ENCODE measurements at places on chromosomes 16 and 17. TPM values are rescaled to one million over a fixed set of nuclear protein-coding genes. Genes with fewer than 3 reads are reported as not detected.

The TBC1D3H gene
- total RNA-seq, result not detected

The ANKFN1 gene
- total RNA-seq, result 4.3 TPM

The KCNH4 gene
- total RNA-seq, result 0.09 TPM

The ENPP7 gene
- 0.18 TPM for total RNA-seq

The DNAH9 gene
- 22.3 TPM for total RNA-seq

The TMC8 gene
- total RNA-seq, result 33.8 TPM

The BRIP1 gene
- total RNA-seq, result 0.83 TPM

The PPM1E gene
- total RNA-seq, result 0.30 TPM

The ACSM2A gene
- not detected for total RNA-seq

DNA sequence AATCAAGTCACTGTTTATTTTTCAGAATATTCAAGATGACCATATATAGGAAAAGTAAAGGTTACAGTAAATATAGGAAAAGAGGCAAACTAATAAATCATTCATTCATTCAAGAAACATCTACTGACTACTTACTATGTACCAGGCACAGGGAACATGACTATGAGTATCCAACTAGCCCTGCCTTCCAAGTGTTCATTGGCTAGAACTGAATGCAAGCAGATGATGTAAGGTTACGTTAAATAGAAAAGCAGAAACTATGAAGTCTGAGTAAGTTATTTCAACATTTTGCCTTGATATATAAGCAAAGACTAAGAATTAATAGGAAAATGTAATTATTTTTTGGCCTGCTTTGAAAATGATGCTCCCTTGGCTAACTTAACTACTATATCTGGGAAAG, 36.7 kb downstream of the SPAG9 start:
- no peak overlapping the region for H3K27ac ChIP-seq
- H3K4me1 ChIP-seq, result peaks cover 37% of the 10 kb centered on the region
- H3K4me3 ChIP-seq, result no peak overlapping the region
- peaks cover 16% of the 10 kb centered on the region for H3K36me3 ChIP-seq
- H3K27me3 ChIP-seq, result no peaks in the 10 kb centered on the region

DNA sequence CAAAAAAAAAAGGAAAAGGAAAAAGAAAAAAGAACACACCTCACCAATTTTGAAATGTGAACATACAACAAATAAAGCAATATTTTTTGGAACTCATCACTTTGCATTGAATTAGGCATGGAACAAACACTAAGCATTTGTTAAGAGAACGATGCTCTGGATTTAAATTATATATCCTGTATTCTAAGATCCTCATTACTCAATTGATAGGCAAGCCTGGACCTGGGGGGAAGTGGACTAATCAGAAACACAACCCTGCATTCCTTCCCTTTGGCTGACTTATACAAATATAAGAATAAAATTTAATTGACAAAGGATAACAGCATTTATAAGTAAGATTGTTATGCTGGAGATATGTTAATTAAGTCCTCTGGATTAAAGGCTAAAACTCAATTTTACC, 2.2 kb downstream of the GJC1 start:
- peaks cover 13% of the 10 kb centered on the region for H3K4me1 ChIP-seq
- H3K4me3 ChIP-seq, result peak overlapping the region; percentile 55
- peaks cover 76% of the 10 kb centered on the region for H3K27me3 ChIP-seq
- no peaks in the 10 kb centered on the region for H3K36me3 ChIP-seq
- no peak for DNase-seq

GRCh38 chr17:64739316-64740058, 77.4 kb upstream of the SMURF2 start:
- H3K36me3 ChIP-seq, result no peaks in the 10 kb centered on the region
- H3K27ac ChIP-seq, result peak overlapping the region; percentile 64
- DNase-seq, result no peak
- H3K4me1 ChIP-seq, result peaks cover 41% of the 10 kb centered on the region
- H3K4me3 ChIP-seq, result no peak overlapping the region
- H3K27me3 ChIP-seq, result no peaks in the 10 kb centered on the region

- no peak overlapping the region for H3K27ac ChIP-seq
- H3K36me3 ChIP-seq, result no peaks in the 10 kb centered on the region
- DNase-seq, result peak; percentile 11
- H3K4me3 ChIP-seq, result no peak overlapping the region
- no peaks in the 10 kb centered on the region for H3K27me3 ChIP-seq
These were observed 107.5 kb downstream of the METRNL start for GRCh38 chr17:83186751-83187421.

- H3K4me3 ChIP-seq, result no peak overlapping the region
- H3K36me3 ChIP-seq, result no peaks in the 10 kb centered on the region
- H3K27me3 ChIP-seq, result no peaks in the 10 kb centered on the region
- no peak overlapping the region for H3K27ac ChIP-seq
- H3K4me1 ChIP-seq, result no peaks in the 10 kb centered on the region
- DNase-seq, result no peak
These were observed 23.9 kb downstream of the PITPNM3 start for GRCh38 chr17:6532441-6532885.

DNA sequence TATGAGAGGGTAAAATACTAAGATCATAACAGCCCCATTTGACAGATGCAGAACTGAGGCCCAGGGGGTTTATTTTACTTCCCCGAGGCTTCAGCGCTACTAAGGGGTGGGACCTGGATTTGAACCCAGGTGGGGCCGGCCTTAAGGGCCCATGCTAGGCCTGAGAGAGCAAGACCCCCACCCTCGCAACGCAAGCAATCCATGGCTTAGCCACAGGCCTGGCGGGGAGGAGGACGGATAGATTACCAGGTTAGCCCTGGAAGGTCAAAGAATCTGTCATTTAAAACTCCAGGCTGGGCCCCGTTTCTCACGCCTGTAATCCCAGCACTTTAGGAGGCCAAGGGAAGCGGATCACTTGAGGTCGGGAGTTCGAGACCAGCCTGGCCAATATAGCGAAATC, 1.9 kb upstream of the CDH3 start:
- H3K4me1 ChIP-seq, result peaks cover 28% of the 10 kb centered on the region
- DNase-seq, result no peak
- H3K27me3 ChIP-seq, result peaks cover 62% of the 10 kb centered on the region
- no peaks in the 10 kb centered on the region for H3K36me3 ChIP-seq
- no peak overlapping the region for H3K27ac ChIP-seq
- no peak overlapping the region for H3K4me3 ChIP-seq

- H3K4me3 ChIP-seq, result no peak overlapping the region
- peaks cover 4% of the 10 kb centered on the region for H3K27me3 ChIP-seq
- peaks cover 19% of the 10 kb centered on the region for H3K4me1 ChIP-seq
- DNase-seq, result no peak
- H3K27ac ChIP-seq, result no peak overlapping the region
These were observed 48.5 kb downstream of the CBFA2T3 start for GRCh38 chr16:88928405-88929090.

DNA sequence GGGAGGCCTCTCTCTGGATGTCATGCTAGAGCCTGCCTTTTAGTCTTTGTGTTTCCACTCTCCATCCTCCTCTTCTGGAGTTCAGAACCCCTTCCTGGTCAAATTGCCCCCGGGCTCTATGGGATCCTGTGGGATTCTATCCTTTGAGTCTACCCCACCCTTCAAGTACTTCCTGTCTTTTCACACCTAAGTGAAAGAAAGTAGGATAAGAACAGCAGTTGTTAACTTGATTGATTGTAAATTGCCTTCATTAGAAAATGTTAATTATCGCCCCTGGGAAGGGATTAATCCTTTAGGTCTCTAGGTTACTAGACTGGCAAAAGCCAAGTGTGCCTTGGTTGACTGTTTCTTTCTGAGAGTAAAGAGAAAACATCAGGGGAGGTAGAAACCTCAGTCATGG, 30.1 kb downstream of the PRKCB start:
- H3K36me3 ChIP-seq, result no peaks in the 10 kb centered on the region
- H3K27me3 ChIP-seq, result no peaks in the 10 kb centered on the region
- peaks cover 22% of the 10 kb centered on the region for H3K4me1 ChIP-seq
- no peak overlapping the region for H3K27ac ChIP-seq

DNA sequence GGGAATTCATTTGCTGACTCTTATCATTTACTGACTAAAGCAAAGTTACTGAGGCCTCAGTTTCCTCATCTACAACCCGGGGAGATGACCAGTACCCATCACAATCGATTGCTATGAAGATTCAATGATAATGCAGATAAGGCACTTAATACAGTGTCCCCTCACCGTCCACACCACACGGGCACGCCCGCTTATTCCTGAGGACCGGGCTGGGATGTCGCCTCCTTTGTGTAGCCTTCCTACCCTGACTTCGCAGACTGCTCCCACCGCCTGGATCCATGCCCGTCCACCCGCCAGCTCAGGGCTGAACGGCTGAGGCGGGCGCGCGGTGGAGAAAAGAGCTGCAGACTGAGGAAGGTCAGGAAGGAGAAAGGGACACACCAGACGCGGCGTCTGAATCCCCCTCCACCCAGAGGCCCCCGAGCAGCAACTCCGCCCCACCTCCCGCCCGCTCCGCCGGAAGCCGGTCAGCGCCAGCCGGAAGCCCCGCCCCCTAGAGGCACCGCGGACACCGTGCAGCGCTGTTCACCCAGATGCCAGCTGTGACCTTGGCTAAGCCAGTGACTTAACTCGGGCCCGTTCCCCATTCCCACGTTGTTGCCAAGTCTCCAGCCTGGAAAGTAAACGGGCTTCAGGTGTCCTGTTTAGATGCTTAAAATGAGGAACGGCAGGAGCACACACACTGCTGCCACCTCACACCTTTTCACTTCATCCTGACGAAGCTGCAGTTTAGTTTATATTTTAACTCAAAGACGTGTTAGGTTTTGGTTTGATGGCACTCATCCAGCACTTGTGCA, at the start of gene KRABD2:
TSS of gene KRABD2 (minus strand) at position 434 of the 797 bp plus-strand sequence.
- H3K27ac ChIP-seq, result peak within 1 kb of the TSS; percentile 88
- H3K4me3 ChIP-seq, result peak within 1 kb of the TSS; percentile 89
- H3K27me3 ChIP-seq, result no peaks in the 10 kb centered on the region

DNA sequence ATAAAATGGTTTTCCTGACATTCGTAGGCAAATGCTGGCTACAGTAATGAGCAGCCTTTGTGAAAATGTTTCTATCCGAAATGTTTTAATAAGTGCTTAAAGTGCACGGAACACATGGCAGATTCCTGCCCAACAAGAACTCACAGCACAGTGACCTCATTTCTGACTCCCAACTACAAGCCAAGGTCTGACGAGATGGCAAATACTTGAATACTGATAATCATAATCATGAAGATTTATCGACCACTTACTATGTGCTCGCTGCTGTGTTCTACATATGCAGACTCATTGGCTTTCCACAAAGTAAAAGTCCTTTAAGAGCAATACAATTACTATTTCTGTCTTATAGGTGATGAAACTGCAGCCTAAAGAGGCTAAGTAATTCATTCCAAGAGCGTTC, 238.1 kb upstream of the CDH5 start:
- peak overlapping the region; percentile 46 for H3K27ac ChIP-seq
- H3K4me1 ChIP-seq, result no peaks in the 10 kb centered on the region
- H3K36me3 ChIP-seq, result no peaks in the 10 kb centered on the region
- H3K27me3 ChIP-seq, result peaks cover 31% of the 10 kb centered on the region
- no peak for DNase-seq

GRCh38 chr16:83258366-83258928, 549.3 kb upstream of the HSBP1 start:
- no peaks in the 10 kb centered on the region for H3K27me3 ChIP-seq
- H3K4me1 ChIP-seq, result no peaks in the 10 kb centered on the region
- no peak overlapping the region for H3K4me3 ChIP-seq
- no peak overlapping the region for H3K27ac ChIP-seq
- H3K36me3 ChIP-seq, result no peaks in the 10 kb centered on the region
- no peak for DNase-seq

DNA sequence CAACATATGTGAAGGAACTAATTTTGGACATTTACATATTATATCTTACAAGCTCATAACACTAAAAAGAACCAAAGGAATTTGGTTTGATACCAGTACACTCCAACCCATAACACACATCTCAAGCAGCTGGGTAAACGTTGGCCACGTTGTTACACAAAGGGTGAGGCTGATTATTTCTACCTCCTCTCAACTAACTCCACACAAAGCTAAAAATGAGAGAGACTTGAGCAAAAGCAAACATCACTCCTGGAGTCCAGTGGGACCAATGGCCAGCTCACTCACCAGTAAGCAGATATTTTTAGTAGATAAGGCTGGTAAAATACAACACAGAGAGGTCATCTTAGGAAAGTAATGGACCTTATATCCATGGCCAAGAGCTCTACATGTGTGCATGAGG, 207.6 kb downstream of the MRTFB start:
- no peak overlapping the region for H3K4me3 ChIP-seq
- H3K27ac ChIP-seq, result no peak overlapping the region
- H3K4me1 ChIP-seq, result no peaks in the 10 kb centered on the region
- no peak for DNase-seq
- H3K27me3 ChIP-seq, result no peaks in the 10 kb centered on the region
- H3K36me3 ChIP-seq, result no peaks in the 10 kb centered on the region

DNA sequence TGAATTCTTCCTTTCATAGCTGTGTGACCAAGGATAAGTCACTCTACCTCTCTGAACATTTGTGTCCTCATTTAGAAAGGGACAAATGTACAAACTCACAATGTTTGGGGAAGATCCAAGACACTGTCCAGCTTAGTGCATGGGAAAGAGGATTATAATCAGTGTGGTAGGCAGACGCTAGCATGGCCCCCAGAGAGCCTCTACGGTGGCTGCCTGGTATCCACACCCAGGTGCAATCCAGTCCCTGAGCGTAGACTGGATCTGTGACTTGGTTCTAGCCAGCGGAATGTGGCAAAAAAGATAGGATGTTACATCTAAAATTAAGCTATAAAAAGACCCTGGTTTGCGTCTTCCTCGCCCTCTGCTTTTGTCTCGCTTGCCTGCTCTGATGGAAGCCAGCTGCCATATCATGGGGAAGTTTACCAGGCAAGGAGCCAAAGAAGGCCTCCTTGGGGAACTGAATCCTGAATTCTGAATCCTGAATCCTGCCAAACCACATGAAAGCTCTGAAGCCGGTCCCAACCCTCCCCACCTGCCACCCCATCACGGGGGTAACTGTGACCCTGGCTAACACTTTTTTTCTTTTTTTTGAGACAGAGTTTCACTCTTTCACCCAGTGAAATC, 51.7 kb downstream of the PLXDC1 start:
- H3K4me1 ChIP-seq, result peaks cover 43% of the 10 kb centered on the region
- H3K27ac ChIP-seq, result peak overlapping the region; percentile 49
- no peaks in the 10 kb centered on the region for H3K27me3 ChIP-seq
- DNase-seq, result no peak
- no peak overlapping the region for H3K4me3 ChIP-seq
- no peaks in the 10 kb centered on the region for H3K36me3 ChIP-seq

GRCh38 chr16:53090591-53091411, 36.0 kb downstream of the CHD9 start:
- H3K27ac ChIP-seq, result peak overlapping the region; percentile 86
- peak; percentile 87 for DNase-seq
- no peak overlapping the region for H3K4me3 ChIP-seq
- no peaks in the 10 kb centered on the region for H3K27me3 ChIP-seq
- H3K36me3 ChIP-seq, result no peaks in the 10 kb centered on the region
- H3K4me1 ChIP-seq, result peaks cover 83% of the 10 kb centered on the region

Measured in lower lobe of right lung (tissue), 2 donors.